ENCODE measurements at places on chromosomes 7 and 10. TPM values are rescaled to one million over a fixed set of nuclear protein-coding genes. Genes with fewer than 3 reads are reported as not detected.

Gene CDC123
- 89.2 TPM for total RNA-seq

Gene METTL27
- 1.5 TPM for total RNA-seq

Gene SLC39A12
- total RNA-seq: not detected

Gene VSTM4
- total RNA-seq: 0.50 TPM

Gene CLDN3
- 100 TPM for total RNA-seq

Gene HYAL4
- total RNA-seq: not detected

Gene HOXA5
- total RNA-seq: 19.1 TPM
